ENCODE measurements at places on chromosomes 11 and 22. TPM values are rescaled to one million over a fixed set of nuclear protein-coding genes. Genes with fewer than 3 reads are reported as not detected.

Gene IL18
- 87.3 TPM for total RNA-seq

Gene RCE1
- total RNA-seq, result 52.1 TPM

Gene WBP2NL
- not detected for total RNA-seq

Gene ARHGAP8
- 1.4 TPM for total RNA-seq

Gene TTC17
- total RNA-seq, result 30.9 TPM

Gene MS4A15
- not detected for total RNA-seq
